ENCODE measurements at places on chromosomes 3 and 15.

GRCh38 chr15:35657679-35658311, 111.8 kb upstream of the DPH6 start:
- no peak for DNase-seq

DNA sequence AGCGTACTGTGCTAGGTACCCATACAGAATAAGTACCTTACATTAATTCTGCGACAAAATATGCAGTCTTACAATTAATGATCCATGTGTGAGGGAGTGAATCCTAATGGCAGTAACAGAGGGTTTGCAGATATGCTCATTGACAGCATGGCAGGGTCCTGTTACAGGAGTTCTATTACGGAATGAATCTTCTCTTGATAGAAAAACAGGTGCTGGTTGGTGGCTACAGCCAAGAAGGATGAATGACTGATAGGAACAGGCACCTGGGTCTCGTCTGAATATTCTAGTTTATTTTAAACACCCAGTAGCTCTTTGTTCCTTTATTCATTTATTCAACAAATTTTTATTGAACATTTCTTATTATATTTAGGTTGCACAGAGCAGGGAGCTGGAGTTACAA, 22.8 kb downstream of the PGBD4 start:
- no peak for DNase-seq

GRCh38 chr15:23567921-23568320, 2.4 kb downstream of the MKRN3 start:
- no peak for DNase-seq

DNA sequence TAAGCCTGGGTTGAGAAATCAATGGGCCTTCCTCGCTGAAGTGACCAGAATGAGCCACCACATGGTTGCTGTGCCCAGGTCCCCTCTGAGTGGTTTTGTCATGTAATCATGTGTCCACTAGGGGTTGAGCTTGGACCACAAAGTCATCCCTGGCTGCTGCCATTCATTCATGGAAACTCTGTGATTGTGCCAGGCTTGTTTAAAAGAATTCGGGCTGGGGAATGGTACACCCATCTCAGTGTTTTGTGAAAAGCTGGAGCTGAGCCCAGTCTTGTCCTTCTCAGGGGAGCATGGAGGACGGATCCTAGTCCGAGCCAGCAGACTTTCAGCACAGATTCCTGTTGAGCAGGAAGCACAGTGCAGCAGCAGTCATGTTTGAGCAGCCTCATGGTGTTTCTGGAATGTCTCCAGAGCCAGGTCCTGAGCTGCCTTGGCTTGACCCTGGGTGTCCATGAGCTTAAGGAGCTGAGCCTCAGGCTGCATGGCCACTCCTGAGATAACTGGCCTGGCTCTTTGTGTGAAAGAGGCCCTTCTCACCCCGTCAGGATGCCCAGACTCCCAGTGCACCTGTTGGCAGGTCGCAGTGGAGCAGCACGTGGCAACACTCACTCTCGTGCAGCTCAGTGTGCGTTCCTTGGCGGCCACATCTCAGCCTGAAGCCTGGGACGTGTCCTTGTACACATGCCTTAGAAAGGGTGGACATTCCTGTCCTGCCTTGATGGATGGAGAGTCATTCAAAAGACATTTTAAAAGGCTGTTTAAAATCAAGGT, 260.3 kb upstream of the TPM1 start:
- DNase-seq, result no peak

DNA sequence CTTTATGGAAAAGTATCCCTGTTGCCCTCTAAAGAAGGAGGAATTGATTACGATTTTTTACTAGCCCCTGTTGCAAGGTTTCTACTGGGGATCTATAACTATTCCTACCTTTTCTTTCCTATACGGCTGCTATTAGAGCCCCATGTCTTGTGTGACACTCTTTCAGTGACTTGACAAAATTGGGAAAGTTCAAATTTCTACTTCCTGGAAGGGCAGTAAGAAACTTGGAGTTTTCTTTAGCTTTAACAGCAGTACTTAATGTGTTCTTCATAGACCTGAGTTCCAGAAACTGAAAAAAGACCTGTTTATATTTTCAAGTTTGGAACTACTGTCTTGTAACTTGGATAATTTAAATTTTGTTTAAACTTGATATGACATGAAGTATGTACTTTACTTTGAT, 54.7 kb downstream of the TRPC1 start:
- DNase-seq, result no peak

DNA sequence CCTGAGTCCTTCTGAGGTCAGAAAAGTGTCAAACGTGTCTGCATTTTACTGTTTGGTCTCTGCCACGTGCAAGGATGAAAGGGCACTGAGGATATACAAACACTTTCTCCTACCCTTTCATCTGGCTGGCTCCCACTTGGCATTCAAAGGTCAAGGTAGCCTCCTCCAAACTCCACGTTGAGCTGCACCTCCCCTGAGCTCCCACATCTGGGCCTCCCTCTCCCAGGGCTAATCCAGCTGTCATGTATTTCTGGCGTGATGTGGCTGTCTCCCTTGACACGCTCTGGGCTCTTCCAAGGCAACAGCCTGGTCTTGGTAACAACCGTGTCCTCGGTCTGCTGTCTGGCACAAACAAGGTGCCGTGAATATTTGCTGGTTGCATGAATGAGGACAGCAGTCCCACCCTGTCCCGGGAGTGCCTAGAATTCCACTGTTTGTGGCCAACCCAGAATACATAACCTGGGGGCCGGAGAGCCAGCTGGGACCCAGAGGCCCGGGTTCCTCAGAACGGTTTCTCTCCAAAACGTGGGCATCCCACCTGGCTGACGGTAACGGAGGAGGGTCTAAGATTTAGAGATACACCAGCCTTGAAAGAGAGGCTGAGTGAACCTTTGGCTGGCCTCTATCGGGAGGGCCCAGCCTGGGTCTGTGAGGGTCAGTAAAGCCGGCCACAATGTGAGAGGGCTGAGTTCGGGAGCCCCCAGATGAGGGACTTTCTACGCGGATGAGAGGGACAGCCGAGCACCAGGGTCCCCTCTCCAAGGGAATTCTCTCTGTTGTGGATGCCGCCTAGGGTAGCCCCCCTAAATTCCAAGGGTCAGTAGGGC, 767 bp downstream of the GLT8D1 start:
- no peak for DNase-seq

- no peak for DNase-seq
These were observed 47.3 kb downstream of the ZDHHC19 start for GRCh38 chr3:196163666-196164493.

DNA sequence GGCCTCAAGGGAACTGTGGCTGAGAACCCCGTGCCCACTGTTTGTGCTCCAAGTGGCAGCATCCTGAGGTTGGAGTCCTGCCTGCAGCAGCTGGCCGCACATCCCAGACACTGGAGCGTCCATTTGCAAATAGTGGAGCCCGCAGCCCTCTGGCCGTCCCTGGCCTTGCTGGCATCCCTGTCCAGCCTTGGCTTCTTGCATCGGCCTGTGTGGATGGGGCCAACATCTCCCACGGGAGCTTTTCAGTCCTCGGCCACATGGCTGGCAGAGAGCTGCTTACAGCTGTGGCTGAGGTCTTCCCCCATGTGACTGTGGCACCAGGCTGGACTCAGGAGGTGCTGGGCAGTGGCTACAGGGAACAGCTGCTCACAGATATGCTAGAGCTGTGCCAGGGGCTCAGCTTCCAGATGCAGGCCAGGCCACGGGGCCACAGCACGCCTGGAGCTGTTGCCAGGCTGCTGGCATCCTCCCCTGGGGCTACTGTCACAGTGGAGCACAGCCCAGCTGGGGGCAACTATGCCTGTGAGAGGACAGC, 71.2 kb downstream of the FAM43A start:
- DNase-seq, result no peak

GRCh38 chr15:100887211-100887913, 7.7 kb downstream of the ALDH1A3 start:
- DNase-seq, result no peak

DNA sequence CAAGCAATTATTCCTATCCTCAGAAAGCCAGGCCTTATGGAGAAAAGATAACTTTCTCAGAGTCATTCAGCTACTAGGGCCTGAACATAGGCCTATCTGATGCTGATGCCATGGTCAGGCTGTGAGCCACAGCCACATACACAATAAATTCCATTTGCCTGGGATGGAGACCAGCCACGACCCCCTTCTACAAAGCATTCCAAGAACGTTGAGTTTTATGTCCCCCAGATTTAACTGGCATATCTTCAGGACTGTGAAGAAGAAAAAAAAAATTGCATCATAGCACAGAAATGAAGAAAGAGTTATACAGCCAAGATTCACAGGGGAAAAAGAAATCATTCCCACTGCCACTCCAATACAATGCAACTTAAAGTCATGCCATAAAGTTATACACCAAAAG, 100.0 kb downstream of the THBS1 start:
- DNase-seq, result no peak

- DNase-seq, result no peak
These were observed 624 bp downstream of the BRK1 start for GRCh38 chr3:10116138-10116460.

DNA sequence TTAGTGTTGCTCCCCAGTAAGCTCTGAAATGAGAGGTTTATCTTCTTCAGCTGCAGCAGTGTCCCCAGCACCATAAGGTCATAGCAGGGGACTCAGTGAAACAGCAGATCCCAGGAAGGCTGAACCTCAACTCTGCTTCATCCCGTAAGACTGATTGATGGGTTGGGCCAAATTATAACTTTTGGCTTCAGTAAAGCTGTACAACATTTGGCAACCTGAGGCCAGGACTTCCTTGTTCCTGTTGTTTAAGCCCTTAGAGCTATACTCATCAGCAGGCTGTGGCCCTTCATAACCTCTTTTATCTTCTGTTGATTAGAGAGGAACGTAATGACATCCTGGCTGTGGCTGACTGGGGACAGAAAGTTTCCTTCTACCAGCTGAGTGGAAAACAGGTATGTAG, 29.0 kb downstream of the IFT122 start:
- DNase-seq, result no peak

GRCh38 chr3:146912241-146913015, 307.3 kb upstream of the PLSCR5 start:
- no peak for DNase-seq

DNA sequence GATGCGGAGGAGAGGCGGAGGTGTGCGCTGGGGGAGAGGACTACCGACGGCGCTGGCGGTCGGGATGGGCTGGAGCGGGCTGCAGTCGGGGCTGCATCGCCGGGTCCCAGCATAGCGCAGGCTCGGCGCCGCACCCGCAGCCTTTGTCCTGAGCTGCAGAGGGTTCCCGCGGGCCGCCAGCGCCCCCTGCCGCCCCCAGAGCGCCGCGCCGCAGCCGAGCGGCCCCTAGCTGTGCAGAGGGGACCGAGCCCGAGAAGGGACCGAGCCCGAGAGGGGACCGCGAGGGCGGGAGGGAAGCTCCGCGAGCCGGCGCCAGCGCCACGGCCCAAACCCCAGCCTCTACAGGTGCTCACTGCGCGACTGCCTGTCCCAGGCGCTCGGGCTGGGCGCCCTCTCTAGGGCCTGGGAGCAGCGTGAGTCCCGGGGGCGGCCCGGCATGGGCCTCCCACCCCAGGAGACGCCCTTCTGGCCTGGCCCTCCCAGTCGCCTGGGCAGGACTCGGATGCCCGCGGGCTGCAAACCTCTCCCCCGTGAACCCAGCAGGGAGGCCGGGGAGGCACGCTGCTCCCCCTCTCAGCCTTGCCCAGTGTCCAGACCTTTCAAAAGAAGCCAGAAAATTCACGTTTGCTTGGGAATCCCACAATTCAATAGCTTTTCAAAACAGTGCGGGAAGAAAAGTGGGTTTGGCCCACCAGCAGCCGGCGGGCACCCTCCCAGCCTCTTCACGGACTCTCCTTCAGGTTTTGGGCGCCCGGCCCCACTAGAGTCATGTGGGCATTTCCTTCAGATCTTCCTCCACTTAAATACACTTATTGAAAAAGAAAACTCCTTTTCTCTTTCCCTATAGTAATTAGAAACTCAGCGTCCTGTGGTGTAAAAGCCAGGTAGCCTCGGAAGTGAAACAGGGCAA, 134.7 kb downstream of the TPRA1 start:
- no peak for DNase-seq

DNA sequence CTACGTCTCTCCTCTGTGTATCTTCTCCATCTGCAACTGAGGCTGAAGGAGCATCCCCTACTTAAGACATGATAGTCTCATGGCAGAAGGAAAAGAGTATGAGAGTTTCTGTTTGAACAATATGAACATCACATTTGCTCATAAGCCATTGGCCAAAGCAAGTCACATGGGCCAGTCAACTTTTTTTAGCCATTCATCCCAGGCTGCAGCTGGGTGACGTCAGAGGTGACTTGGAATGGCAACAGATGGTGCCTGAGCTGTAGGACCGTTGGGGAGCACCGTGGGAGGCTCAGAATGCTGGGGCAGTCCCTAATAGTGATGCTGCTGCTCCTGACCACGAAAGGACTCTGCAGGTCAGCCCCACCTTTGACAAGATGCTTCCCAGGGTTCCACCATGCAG, 58.7 kb downstream of the CRTC3 start:
- DNase-seq, result no peak

- DNase-seq, result no peak
These were observed 35.6 kb upstream of the TLE3 start for GRCh38 chr15:70133296-70133695.

GRCh38 chr15:31615643-31616415, 289.2 kb downstream of the KLF13 start:
- DNase-seq, result no peak

GRCh38 chr3:150771600-150771999, 8.6 kb upstream of the SIAH2 start:
- no peak for DNase-seq

DNA sequence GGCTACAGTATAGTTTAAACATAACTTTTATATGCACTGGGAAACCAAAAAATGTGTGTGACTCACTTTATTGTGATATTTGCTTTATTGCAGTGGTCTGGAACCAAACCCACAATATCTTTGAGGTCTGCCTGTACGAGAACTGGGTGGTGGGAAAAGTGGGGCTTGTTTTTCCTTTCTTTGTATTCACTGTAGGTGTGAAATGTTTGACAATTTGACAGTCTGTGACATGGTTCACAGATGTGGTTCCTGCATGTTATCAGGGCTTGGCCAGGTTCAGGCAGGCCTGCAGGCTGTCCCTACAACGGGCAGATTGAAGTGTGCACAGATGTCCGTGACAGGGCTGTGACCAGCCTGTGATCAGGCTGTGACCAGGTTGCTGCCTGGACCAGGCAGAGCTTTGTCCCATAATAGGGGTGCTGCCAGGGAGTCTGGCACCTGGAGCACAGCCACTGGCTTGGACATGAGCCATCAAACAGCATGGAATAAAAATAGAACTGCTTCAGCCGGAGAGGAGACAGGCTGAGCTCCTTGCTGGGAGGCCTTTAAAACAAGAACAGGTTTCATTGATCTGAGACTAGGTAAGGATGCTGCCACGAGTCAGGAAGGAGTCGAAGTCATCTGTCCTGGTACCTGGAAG, 61.0 kb downstream of the KLF13 start:
- DNase-seq, result no peak

GRCh38 chr15:55168350-55168974, 28.3 kb downstream of the RSL24D1 start:
- DNase-seq, result no peak

DNA sequence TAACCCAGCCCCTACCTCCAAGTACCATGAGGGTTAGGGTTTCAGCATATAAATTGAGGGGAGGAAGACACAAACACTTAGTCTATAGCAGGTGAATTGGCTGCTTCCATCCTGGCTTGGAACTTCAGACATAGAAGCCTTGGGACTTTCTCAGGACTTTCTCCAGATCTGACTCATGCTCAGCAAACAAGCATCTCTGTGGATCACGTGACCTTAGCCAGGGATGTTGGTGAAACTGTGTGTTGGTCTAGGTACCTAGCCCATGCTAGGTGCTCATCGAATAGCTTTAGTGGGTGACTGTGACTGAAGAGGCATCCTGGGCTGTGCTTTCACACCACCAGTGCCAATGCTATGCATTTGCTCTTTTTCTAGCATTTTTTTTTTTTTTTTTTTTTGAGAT, 58.9 kb downstream of the CD47 start:
- DNase-seq, result peak; percentile 26

GRCh38 chr3:13013994-13014754, 59.1 kb downstream of the IQSEC1 start:
- DNase-seq, result no peak

- no peak for DNase-seq
These were observed 3.2 kb upstream of the SIAH2 start for GRCh38 chr3:150765949-150766720.
